ENCODE measurements at places on chromosomes 3 and 15.

DNA sequence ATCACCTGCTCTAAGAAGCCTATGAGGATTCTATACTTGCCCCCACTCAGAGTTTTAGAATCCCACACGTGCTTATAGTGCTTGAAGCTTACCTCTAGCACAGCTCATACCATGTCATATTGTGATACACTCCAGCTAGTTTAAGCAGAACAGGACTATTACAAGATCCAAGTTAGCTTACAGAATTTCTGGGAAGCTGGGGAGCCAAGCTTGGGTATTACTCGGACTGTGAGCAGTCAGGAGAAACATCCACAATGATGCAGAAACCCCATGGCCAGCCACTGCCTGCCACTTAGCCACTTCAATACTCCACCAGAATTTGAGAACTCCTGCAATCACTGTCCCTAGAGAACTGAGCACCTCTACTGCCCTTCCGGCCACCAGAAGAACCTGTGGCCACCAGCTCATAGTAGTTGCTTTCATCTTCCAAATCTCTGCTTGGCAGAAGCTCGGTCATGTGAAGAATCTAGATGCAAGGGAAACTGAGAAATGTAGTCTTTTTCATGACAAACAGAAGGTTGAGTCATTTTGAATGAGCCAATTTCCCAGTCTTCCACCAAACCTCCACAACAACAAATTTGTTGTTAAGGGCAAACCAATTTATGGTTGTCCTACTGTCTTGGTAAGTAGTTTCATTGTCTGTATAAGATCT, 27.7 kb upstream of the SSR3 start:
- DNase-seq, result no peak

- DNase-seq, result no peak
Measured at GRCh38 chr15:41896566-41896965, 2.7 kb upstream of the SPTBN5 start.

DNA sequence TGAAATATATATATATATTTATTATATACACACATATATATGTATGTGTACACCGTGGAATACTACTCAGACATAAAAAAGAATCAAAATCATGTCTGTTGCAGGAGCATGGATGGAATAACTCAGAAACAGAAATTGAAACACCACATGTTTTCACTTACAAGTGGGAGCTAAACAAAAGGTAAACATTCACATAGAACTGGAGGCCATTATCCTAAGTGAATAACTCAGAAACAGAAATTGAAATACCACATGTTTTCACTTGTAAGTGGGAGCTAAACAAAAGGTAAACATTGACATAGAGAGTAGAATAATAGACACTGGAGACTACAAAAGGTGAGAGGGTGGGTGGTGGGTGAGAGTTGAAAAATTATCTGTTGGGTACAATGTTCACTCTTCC, 171.5 kb upstream of the GOLIM4 start:
- DNase-seq, result no peak

DNA sequence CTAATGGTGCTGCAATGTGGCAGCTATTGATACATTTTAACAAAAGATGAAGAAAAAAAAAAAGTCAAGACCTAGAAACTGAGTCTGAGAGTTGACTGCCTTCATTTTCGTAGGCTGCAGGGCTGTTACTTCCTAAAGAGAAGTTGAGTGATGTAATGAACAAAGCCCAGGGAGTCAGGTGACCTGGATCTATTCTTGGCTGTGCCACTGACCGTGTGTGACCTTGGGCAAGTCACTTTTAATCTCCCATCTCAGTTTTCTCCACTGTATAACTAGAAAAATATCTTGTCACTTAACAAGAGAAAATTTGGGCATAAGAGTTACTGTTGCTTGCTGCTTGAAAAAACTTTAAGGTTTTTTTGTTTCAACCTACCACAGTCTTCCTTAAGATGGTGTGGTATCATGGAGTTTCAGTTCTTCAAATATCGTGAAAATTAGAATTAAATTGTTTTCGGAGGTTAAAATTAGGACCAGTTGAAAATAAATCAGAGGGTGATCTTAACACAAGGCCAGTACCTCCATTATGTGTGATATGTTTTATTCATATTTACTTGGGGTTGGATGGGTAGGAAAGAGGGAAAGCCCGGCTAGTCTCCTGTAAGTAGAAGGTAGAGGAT, 5.8 kb downstream of the FMN1 start:
- no peak for DNase-seq

GRCh38 chr15:45759936-45760335, 125.1 kb downstream of the SQOR start:
- no peak for DNase-seq

GRCh38 chr3:142225885-142226215, 465 bp upstream of the GK5 start:
- no peak for DNase-seq

DNA sequence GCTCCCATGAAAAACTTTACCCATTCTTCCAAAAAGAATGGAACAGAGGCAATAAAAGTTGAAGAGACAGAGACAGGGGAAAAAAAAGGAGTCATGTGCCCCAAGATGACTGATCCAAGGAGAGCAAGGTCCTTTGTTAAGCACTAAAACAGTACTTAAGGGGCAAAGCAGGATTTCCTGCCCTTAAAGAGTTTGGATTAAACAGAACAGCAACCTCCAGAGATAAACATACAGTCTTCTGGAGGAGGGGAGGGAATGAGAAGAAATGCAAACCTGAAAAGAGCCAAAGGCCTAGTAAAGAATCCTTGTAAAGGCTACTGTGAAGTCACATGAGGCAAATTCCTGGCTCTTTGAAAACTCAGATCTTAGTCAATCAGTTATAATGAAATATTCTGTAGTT, 38.2 kb downstream of the SHQ1 start:
- no peak for DNase-seq

- no peak for DNase-seq
Measured at GRCh38 chr15:28086175-28086703, 12.9 kb downstream of the OCA2 start.

DNA sequence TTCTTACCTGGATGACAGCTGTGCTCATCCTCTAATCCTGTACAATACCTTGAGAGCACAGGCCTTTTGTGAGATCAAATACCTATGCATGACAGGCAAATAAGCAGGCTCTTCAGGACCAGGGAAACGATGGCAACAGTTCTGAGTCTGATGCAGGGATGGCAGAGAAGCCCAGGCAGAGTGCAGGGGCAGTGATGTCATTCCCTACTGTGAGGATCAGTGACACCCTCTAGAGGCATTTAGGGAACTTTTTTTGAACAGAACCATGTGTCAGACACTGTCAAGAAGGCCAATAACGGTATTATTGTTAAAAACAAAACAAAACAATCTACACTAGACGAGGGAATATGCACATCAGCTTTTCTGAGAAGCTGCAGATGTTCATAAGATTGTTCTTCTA, 314.8 kb upstream of the CTDSPL start:
- DNase-seq, result no peak

DNA sequence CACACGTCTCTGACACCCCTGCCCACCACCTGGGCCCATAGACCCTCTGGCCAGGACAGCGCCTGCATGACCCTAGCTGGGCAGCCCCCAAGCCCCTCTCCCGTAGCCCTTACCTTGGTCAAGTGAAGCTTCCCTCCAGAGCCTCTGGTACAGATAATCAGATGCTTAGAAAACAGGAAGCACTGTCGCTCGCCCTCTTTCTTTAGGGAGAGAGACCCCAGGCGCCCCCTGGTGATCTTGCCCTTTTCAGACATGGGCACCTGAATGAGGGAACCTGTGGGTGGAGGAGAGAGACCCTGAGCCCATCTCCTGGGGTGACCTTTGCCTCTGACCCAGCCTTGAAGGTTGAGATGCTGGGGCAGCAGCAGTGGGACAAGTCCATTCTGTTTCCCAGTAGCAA, 65.4 kb downstream of the RASGRF1 start:
- DNase-seq, result no peak

DNA sequence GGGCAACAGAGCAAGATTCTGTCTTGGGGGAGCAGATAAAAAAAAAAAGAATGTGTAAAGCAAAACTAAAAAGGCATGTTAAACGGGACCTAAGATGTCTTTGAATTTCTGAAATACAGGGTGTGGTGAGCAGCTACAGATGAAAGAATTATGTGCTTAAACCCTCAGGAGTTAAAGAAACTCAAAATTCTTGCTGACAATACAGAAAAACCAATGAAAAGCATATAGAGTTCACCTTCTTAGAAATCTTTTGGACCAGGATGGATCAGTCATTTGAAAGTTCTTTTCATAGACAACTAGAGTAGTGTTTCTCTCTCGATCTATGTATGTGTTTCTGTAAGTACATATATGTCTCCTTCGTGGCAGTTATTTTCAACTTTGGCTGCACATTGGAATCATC, 31.4 kb downstream of the TUBGCP4 start:
- DNase-seq, result no peak

GRCh38 chr3:124843506-124844177, 43.5 kb downstream of the ITGB5 start:
- no peak for DNase-seq

DNA sequence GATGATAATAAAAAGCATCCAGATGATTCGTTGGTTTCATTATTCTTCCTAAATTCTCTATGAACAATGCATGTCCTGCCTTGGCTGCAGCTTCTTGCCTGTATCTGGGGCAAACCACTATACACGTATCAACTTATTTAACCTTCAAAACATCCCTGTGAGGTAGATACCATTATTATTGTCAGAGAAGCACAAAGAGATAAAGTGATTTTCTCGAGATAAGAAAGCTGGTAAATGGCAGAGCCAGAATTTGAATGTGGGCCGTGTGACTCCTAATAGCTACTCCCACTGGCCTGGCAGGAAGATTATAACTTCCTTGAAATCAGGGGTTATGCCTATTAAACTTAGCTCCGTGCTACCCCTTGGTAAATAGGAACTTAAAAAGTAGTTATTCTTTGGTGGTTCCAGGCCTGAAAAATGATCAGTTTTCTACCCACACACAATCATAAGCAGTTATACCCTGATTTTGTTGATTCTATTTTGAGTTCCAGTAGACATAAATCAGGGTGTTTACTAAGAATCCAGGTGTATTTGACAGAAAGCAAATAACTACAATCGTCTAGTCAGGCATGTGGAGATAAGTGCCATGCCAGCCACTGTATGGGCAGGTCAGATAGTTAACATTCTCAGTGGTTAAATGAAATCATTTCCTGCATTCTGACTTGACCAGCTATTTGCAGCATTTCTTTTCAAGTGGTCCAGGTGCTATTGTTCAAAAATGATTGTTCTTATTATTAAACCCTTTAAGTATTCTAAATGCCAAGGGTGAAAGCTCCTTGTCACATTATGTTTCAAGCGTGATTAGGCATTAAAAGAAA, 99.2 kb upstream of the LRRN1 start:
- no peak for DNase-seq

DNA sequence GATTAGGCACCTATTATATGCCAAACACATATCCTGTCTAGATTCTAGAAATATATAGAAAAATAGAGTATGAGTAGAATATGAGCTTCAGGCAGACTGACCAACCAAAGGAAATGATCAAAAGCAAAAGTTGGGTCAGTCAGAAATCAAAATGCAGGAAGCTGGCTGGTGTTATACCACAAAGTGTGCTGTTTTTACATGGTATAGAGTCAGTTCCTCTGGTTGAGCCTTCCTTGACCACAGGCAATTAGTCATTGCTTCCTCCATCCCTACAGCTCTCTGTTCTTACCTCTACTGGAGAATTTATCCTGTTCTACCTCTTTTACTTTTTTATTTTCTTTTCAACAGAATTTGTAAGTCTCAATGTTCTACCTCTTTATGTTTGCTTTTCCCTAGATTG, 149.8 kb downstream of the TMCO5A start:
- no peak for DNase-seq

DNA sequence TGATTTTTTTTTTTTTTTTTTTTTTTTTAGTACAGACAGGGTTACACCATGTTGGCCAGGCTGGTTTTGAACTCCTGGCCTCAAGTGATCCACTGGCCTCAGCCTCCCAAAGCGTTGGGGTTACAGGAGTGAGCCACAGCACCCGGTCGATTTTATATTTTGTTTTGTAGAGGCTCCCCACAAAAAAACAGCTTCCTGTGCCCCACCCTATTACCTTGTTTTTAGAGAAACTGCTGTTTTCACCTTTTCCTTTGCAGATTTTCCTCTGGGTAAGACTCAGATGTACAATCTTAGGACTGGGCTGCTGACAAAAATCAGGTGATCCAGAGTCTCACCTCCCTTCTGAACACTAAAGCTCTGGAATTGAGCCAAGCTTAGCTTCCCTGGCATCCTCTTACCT, 20.6 kb downstream of the ARRDC4 start:
- no peak for DNase-seq

- DNase-seq, result no peak
Measured at GRCh38 chr3:35931867-35932266, 292.5 kb downstream of the ARPP21 start.
